Naive thymus-derived CD8-positive, alpha-beta T cell (primary cell): ENCODE measurements at places on chromosomes 7 and 10. TPM values are rescaled to one million over a fixed set of nuclear protein-coding genes. Genes with fewer than 3 reads are reported as not detected.

The SPDYE1 gene
- total RNA-seq: not detected

The FAM3C gene
- total RNA-seq: 20.6 TPM

The MAGI2 gene
- 0.58 TPM for total RNA-seq

The LRRD1 gene
- not detected for total RNA-seq

DNA sequence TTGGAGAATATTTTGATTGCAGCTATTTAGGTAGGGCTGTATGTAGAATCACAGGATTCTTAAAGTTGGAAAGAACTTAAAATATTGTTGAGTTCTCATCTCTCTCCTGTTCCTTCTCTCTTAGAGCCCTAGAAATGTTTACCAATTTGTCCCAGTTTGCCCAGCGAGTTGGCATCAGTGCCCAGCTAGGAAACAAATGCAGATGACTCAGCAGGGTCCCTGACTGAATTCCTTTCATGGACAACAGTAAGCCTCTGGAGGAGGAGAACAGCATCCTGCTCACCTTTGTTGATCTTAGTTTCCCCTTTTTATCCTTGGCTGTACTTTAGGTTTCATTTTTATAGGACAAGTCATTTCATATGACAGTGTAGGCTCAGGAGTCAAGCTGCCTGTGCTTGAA is 89.3 kb downstream of the SEC23IP start:
- DNase-seq: no peak

- no peak for DNase-seq
Observed at GRCh38 chr10:51074238-51075028, at the start of gene PRKG1. PRKG1 (plus strand) TSS chr10:51074487.

DNA sequence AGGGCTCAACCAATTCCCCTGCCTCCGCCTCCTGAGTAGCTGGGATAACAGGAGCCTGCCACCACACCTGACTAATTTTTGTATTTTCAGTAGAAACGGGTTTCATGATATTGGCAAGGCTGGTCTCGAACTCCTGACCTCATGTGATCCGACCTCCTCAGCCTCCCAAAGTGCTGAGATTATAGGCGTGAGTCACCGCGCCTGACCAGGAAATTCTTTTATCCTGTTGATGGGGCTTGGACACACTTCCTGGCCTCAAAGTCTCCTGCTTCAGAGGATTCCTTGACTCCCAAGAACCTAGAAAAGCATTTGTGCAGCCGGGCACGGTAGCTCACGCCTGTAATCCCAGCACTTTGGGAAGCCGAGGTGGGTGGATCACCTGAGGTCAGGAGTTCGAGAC is 16.2 kb downstream of the ZNF425 start:
- no peak for DNase-seq
